Uterine smooth muscle cell (primary cell): ENCODE measurements at places on chromosomes 7 and 10. TPM values are rescaled to one million over a fixed set of nuclear protein-coding genes. Genes with fewer than 3 reads are reported as not detected.

Gene GPRIN2
- total RNA-seq, result not detected in 2 replicates

Gene LSM8
- total RNA-seq, result 36.0 and 54.7 TPM in 2 replicates

Gene SMARCD3
- 25.6 and 35.7 TPM in 2 replicates for total RNA-seq

Gene TNS3
- 38.6 and 39.6 TPM in 2 replicates for total RNA-seq

Gene ADIRF
- 36.3 and 73.0 TPM in 2 replicates for total RNA-seq

Gene FXYD4
- total RNA-seq, result not detected in 2 replicates

Gene HACD1
- 32.0 and 42.6 TPM in 2 replicates for total RNA-seq

Gene AGR2
- total RNA-seq, result under 0.01 TPM in 1 of 2 replicates, not detected in the other

Gene AGFG2
- 4.4 and 5.1 TPM in 2 replicates for total RNA-seq

Gene HECTD2
- total RNA-seq, result 11.5 and 12.3 TPM in 2 replicates

Gene SPDYE11
- not detected in 2 replicates for total RNA-seq

Gene CDH23
- total RNA-seq, result under 0.01 and 0.12 TPM in 2 replicates

Gene SLC13A1
- total RNA-seq, result not detected in 2 replicates

Gene GIMAP1
- under 0.01 and 0.12 TPM in 2 replicates for total RNA-seq

Gene CCL24
- total RNA-seq, result not detected in 2 replicates
